GM19239 (cell line): ENCODE measurements at places on chromosomes 5 and 9.

DNA sequence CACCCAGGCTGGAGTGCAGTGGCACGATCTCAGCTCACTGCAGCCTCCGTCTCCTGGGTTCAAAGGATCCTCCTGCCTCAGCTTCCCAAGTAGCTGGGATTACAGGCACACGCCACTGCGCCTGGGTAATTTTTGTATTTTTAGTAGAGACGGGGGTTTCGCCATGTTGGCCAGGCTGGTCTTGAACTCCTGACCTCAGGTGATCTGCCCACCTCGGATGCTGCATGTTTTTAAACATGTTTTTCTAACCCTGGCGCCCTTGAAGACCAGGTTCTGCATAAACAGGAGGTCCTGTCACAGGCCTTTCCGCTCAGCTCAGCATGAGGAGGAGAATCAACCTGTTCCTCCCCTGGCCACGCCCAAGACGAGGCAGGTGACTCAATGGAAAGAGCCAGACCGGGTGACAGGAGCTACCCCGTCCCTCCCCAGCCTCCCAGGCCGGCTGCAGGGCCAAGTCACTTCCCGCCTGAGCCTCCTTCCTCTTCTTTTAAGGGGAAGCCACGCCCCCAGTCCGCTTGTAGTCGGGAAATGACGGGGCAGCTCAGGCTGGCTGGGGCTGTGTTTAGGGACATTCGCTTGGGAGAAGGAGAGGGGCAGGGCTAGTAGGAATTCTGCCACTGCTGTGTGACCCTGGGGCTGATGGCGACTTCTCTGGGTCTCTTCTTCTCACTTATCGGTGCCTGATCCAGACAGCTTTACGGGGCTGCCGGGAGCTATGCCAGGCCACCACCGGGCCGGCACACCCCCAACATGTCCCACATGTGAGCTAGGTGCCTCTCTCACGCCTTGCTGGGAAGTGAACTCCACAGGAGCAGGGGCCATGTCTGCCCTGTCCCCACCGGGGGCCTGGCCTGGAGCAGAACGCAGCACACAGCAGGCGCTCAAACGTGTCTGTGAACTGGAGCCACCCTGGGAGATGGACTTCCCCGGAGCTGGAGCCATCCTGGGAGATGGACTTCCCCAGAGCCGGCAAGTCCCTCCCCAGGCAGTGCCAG is 6.1 kb downstream of the NOTCH1 start:
- peak; percentile 90 for DNase-seq

DNA sequence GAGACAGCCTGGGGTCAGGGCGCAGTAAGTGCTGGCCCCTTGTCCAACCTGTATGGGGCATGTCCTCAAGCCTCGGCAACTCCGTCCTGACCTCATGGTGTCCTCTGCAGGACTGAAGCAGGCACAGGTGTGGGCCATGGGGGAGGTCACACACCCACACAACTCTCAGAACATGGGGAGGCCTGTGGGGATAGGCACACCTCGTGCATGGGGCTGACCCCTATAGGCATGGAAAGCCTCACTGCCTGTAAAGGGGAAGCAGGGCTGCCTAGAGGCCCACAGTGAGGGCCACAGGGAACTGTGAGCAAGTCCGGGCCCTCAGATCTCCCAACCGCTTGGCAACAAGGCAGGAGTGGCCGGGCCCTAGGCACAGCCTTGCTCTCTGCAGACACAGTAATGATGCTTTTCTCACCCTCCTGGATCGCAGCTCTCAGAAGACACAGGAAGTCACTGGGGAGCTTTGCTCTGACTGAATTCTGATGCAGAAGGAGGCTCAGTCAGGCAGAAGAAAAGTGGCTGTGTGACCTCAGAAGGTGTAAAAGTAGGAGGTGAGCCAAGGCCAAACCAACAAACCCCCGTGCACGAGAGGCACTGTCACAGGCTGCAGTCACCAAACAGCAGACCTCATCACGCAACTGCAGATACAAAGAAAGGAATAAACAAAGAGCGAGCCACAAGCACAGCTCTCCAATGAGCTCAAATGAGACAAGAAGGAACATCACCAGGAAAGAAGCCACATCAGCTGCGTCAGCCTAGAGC is 5.4 kb downstream of the IPPK start:
- no peak for DNase-seq

GRCh38 chr9:109576762-109577161 is 78.7 kb upstream of the PTPN3 start:
- DNase-seq, result no peak

DNA sequence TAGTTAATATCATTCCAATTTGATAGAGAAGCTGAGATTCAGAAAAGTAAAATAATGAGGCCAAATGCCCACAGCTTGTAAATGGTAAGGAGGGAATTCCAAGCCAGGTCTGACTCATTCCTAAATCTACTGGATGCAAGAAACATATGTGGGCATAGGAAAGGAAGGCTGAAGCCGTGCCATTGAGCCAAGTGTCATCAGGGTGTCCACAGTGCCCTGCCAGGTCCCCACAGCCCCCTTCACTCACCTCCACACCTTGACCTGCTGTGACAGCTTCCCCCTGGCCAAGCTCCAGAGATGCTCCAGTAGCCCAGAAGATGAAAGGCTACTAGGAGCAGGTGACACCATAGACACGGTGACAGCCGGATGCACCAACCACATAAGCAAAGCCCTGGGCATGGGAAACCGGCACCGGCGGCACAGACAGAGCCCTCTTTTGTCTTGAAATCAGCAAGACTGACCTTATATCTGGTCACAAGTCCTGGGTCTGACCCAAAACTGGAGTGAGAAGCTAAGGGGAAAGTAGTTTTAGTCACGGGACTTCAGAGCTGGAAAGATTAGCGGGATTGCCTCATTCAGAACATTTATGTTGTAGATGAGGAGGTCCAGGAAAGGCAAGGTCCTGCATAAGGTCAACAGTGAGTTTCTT is 20.1 kb upstream of the FAT2 start:
- DNase-seq, result no peak

DNA sequence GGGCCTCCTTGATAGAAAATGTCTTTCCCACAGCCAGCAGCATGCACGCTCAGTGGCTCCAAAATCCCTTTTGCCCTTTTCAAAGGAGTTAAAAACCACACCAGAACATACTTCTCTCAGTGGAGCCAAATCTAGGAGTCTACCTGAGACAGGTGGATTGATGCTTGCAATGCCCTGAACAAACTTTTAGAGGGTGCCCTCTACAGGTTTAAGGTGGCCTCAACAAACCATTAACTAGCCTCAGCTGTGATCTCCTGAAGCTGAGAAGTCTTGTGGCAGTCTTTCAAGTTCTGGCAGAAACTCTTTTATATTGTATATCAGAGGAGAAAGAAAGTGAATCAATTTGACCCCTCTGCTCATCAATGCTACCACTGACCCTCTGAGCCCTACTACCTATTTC is 125.4 kb downstream of the MED27 start:
- no peak for DNase-seq

DNA sequence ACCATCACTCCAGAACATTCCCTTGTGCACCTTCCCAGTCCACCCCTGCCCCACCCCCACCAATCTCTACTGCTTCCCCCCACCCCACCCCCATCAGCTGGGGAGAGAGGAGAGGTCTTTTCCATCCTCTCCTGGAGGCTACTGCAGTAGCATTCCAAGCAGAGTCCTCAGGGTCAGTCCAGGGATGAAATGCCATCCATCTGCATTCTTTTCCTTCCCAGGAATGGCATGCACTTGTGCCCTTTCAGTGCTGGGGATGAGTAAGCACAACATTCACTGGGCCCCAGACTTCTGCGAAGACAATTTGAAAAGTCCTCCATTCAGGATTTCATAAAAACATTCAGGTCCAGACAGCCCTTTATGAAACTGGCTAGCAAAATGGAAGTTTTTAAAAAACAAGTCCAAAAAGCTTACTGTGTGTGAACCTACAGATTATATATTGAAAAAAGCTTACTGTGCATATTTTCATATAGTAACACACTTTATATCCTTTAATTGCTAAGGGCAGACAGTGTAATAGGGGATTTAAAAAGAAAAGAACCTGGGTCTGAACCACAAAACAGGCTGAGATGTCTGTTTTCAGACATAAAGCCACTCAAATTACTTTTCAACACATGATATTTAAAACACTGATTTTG is 50.0 kb upstream of the GOLPH3 start:
- DNase-seq, result no peak

- no peak for DNase-seq
These were observed 43.4 kb downstream of the HACD4 start for GRCh38 chr9:20988061-20988460.

DNA sequence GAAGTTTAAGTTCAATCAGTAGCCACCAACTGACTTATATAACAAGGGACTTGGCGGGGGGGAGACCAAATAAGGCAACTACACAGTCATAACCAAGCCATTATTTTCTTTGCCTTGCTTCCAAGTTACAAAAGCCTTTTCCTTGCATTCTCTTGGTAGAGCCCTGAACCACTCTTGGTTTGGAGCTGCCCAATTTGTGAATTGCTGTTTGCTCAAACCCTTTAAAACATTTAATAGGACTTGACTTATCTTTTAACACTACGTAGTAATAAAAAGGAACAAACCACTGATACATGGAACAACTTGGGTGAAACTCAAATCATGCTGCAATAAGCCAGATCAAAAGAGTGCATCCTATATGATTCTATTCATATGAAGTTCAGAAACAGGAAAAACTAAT is 31.7 kb upstream of the MSH3 start:
- no peak for DNase-seq

- DNase-seq, result no peak
These were observed 286.4 kb upstream of the DMAC1 start for GRCh38 chr9:8085986-8086385.

DNA sequence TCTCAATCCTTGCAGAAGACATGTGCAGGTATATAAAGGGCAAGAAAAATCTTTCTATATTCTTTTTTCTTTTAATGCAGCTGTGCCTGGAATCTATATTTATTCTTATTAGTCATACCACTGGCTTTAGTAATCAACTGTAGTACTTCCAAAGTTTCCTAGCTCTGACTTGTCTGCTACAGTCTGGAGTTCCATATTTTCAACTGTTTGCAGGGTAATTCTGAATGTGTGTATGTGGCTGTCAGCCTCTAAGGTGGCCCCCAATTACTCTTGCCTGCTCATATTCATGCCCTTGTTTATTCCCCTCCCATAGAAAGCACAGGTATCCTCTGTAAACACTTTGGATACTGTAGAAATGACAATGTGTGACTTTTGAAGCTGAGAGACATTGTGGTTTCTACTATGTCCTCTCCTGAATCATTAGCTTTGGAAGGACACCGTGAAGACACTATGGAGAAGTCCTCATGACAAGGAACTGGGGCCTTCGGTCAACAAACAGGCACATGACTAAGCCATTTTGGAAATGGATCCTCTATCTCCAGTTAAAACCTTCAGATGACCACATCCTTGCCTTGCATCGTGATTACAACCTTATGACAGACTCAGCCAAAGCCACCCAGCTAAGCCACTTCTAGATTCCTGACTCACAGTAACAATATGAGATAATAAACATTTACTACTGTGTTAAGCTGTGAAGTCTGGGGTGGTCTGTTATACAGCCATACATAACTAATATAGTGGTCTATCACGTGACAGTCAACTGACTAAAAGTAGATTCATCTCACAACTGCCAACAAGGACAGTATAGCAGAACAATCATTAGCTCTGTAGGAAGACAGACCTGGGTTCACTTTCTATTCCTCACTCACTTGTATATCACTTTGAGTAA is 49.5 kb upstream of the SUSD1 start:
- no peak for DNase-seq

GRCh38 chr5:66966439-66966838 is 230.2 kb downstream of the CD180 start:
- no peak for DNase-seq

DNA sequence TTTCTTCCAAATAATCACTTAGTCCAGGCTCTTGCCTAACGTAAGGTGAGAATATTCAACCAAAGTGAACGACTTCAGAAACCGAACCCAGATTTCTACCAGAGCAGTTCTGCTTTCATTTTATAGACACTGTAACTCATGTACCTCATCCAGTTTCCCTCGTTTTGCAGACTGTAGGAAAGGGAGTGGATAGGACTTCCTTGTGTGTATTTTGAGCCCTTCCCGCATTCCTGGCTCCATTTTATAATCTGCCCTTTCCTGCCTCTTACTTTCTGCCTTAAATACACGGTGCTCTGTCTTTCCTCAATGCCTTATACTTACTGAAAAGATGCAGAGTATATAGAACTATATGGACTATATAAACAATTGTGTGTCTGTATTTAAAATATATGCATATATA is 20.8 kb downstream of the MINAR2 start:
- DNase-seq, result no peak

DNA sequence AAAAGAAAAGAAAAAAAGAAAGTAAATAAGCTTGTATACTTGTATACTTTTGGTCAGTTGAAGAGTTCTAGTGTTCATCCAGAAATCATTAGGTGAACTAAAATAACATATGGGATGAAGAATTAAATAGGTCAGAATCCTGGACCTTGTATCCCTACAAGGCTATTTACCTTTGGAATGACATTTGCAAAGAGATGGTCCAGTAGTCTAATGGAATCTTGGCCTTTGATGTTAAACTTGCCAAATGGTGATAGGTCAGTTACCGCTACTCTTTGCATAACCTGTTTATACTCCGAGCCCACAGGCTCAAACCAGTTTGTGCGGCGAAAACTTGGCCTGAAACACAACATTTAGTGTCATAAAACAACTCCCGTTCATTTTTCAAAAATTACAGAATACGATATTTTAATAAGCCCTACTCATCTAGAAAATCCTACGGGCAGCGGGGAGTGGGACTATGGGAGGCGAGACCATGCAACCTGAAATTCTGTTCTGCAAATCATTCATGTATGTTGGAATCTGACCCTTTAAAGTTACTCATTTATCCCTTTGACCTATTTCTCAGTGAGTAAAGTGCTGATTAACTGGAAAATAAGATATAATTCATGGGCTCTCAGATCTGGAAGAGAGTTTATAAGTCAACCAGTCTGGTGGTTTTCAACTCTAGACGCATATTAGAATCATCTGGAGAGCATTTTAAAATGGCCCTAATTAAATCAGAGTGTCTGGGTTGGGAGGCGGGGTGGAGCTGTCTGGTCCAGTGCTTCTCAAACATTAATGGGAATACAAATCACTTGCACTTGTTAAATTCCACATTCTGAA is 38.6 kb downstream of the DMGDH start:
- DNase-seq, result no peak

- peak; percentile 80 for DNase-seq
These were observed 15.1 kb downstream of the GPSM1 start for GRCh38 chr9:136342181-136343120.

GRCh38 chr5:114649878-114650277 is 288.0 kb downstream of the KCNN2 start:
- no peak for DNase-seq
